HS-5 (cell line): ENCODE measurements at places on chromosomes 16 and 17.
A peak's percentile ranks its signal among the peaks of the same experiment; 100 is the strongest.

- no peak for DNase-seq
Measured at GRCh38 chr17:4551141-4551540, 4.0 kb downstream of the MYBBP1A start.

- DNase-seq, result no peak
Measured at GRCh38 chr16:4879049-4879448, 31.8 kb downstream of the UBN1 start.

DNA sequence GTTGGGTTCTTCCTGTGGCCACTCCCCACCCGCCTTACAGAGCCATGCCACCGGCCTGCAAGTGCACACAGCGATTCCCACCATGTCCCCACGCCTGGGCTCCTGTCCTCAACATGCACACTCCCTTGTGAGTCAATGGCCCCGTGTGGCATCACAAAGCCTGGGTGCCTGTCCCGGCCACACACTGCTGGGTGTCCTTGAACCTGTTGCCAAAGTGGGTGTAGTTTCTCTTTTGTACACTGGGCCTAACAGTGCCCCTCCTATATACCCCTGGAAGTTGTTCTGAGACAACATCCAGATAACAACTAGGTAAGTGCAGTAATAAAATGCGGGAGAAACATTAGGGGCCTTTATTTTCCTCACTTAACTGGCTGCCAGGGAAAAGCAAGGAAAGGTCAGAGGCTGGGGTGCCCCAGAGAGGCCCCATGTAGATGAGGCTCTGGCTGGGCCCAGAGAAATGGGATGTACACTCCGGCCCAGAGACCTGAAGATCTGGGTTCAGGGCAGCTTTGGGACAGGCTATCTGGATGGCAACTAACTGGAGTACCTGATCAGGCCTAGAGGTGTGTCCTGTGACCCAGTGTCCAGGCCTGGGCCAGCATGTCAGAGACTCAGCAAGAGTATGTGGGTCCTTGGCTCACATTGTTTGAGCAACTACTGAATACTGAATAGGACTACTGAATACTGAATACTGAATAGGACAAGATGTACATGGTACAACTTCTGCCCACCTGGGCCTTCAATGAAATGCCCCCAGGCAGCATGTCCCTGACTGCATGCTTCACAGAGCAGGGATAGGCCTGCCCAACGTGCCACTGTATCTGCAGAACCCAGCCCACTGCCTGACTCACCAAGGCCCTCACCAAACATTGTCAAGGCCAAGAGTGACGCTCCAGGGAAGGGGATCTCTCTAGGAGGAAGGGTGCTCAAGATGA, 8.3 kb downstream of the ABCC3 start:
- no peak for DNase-seq

DNA sequence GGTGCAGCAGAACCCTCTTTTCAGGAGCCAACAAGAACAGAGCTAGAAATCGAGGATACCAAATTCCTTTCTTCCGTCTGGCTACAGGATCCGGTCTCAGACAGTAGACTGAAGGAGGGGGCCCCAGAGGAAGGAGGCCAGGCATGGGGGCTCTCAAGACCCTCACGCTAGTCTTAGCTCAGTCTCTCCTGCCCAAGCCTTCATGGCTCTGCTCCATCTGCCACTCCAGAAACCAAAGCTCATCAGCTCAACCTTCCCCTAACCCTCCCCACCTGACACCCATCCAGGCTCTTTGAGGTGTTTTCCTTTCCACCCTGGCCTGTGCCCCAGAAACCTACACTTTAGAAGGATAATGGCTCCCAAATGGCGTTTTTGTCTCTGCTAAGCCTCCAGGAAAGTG, 6.2 kb upstream of the TMEM92 start:
- DNase-seq, result no peak

DNA sequence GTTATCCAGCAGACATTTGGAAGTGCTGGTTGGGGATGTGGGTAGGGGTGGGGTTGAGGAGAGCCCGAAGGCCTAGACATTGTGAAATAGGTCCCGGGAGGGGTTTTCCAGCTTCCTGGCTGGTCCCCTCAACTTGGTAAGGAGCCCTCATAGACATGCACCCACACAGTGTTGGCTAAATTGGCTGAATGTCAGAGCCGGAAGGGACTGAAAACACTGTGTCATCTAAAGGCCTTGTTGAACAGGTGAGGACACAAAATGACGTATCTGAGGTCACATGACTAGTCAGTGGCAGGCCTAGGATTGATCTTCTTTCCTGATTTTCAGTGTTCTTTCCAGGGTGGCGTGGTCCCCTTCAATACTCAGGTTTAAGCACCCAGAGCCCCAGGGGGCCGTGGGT, 27.6 kb downstream of the ITGB3 start:
- no peak for DNase-seq

- DNase-seq, result no peak
Measured at GRCh38 chr16:13902677-13903076, 17.3 kb upstream of the ERCC4 start.

GRCh38 chr16:11194913-11195312, 61.1 kb downstream of the SOCS1 start:
- no peak for DNase-seq

DNA sequence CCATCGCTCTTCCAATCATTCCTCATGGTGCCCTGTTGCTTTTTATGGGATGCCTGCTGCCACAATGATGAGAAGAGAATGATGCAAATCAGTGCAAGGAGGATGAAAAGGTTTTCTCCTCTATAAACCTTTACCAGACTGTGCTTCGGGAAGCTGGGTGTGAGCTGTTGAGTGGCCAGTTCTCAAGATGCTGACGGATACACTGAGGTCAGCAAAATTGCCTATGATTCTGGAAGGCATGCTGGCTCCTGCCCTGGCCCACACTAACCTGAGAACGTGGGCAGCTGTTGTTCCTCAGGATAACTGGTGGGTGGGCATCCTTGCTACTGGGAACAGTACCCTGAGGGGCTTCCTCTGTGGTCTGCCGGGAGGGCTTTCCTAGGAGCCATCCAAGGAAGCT, 795 bp upstream of the PIRT start:
- no peak for DNase-seq

GRCh38 chr16:75702242-75702641, 981 bp upstream of the DUXB start:
- DNase-seq, result no peak

DNA sequence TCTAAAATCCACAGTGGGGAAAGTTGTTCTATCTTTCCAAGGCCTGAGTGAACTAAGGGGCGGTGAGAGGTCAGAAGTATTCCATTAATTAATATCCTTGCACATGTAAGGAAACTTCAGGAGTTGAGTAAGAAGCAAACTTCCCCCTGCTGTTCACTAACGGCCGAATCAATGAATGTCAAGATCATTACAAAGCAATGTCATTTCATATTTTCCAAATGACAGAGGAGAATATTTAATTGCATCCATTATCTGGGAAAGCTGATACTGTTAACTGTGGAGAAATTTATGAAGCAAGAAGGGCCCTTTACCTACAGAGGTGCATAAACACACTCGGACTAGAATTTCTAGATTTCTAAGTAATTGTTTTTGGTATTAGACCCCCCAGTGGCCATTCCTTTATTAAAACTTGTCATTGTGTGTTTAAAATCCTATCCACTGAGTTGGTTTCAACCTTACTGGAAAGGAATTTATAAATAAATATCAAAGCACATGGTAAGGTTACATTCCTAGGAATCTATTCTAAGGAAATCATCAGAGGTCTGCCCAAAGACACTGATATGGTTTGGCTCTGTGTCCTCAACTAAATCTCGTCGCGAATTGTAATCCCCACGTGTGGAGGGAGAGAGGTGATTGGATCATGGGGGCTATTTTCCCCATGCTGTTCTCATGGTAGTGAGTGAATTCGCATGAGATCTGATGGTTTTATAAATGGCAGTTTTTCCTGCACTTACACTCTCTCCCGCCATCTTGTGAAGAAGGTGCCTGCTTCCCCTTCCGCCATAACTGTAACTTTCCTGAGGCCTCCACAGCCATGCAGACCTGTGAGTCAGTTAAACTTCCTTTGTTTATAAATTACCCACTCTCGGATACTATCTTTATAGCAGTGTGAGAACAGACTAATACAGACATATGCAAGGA, 20.4 kb upstream of the SMURF2 start:
- peak; percentile 90 for DNase-seq

- peak; percentile 92 for DNase-seq
Measured at GRCh38 chr16:19810817-19811731, 73.6 kb downstream of the GPRC5B start.

DNA sequence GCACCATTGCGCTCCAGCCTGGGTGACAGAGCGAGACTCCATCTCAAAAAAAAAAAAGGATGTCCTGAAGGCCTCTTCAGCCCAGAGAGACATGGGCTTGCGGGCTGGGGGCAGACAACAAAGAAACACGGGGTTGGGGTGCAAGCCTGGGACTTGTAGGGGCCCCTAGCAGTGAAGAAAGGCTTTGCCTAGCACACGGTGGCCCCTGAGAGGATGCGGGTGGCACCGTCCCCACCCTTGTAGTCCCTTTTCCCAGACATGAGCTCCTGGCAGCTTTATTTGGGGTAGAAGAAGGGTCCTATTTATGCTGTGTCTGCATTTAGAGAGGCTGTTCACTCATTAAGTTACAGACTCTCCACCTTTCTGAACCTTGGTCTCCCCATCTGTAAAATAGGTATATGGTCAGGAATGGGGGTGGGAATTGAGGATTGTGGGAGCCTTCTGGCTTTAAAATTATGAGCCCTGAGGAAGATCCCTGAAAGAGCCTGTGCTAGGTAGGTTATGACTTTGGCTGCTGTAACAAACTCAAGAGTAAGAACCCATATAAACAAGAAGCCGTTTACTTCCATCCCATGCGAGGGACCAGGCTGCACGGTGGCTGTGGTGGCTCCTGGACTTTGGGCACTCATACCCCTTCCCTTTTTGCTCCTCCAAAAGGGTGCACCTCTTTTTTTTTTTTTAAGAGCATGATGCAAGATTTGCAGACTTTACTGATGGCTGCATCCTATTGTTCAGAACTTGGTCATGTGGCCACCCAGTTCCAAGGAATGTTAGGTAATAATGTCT, 20.6 kb upstream of the ADGRG1 start:
- DNase-seq, result no peak

DNA sequence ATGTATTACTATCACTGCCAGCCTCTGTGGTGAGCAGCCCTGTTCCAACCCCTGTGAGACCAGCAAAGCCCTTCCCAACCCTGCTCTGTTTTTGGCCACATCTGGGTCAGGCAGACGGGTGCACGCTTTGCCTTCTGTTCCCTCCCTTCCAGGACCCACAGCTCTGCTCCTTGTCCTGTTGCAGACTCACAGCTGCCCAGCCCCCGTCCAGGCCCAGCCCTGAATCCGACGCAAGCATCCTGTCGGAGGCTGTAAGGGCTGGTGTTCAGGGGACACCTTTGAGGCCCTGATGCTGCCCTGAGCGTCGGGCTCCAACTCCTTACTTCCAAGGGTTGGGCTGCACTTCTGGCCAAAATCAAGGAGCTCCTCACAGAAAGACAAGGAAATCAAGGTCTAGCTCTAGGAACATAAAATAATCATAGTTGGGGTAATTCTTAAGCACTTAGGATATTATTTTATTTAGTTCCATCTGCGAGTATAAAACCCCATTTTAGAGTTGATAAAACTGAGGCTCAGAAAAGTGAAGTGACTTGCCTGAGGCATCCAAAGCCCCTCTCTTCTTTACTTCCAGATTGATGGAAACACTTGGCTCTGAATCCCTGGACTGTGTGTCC, 14.3 kb upstream of the SRCIN1 start:
- DNase-seq, result no peak

GRCh38 chr16:46970089-46970488, 3.4 kb downstream of the DNAJA2 start:
- DNase-seq, result no peak

DNA sequence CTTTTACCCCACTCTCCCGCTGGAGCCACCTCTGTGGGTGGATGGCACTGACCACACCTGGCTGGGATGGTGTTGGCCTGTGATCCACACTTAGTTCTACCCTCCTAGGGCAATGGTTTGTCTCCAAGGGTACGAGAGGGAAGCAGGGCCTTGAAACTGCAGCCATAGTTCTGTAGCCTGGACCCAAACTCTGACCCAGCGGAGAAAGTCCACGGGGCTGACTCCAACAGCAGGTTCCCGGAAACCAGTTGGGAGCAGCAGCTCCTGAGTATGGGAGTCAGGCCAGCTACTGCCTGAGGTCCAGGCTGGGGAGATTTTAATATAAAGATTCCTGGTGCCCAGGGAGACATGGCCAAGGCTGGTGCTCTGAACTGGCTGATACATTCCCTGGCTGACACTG, 23.6 kb upstream of the MTSS2 start:
- DNase-seq, result no peak

DNA sequence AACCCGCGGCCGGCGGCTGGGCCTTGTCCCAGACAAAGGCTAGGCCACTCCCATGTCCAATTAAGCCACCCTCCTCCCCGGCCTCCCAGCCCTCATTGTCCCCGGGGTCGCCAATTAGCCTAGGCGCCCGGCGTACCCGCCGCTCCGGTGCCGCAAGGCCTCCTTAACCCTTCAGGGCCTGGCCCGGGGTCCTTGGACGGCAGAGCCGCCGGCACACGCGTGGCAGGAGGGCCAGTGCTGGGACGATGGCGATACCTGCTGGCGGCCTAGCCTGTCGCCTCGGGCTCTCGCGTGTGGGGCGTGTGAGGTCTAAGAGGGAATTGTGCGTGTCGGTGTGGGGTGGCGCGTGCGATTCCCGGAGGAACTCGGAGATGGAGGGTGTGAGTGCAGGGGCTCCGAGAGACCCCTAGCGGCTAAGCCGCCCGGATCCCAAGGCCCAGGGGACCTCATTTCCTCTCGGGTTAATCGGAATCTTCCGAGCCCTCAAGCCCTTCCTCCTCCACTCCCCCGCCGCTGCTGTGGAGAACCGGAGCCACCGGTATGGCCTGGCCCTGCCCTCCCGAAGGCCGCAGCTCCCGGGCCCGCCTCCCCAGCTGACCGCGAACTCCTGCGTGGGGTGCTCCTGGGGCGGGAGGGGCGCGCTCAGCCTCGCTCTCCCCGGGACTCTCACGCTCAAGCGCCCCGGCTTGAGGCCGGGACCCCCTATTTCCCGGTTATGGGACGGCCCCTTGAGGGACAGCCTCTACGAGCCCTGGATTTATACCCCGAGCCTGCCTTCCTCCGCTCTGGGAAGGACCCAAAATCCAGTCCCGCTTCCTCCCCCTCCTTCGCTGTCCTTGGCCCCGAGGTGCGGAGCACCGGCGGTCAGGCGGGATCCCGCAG, 11.9 kb downstream of the TBX2 start:
- DNase-seq, result no peak

DNA sequence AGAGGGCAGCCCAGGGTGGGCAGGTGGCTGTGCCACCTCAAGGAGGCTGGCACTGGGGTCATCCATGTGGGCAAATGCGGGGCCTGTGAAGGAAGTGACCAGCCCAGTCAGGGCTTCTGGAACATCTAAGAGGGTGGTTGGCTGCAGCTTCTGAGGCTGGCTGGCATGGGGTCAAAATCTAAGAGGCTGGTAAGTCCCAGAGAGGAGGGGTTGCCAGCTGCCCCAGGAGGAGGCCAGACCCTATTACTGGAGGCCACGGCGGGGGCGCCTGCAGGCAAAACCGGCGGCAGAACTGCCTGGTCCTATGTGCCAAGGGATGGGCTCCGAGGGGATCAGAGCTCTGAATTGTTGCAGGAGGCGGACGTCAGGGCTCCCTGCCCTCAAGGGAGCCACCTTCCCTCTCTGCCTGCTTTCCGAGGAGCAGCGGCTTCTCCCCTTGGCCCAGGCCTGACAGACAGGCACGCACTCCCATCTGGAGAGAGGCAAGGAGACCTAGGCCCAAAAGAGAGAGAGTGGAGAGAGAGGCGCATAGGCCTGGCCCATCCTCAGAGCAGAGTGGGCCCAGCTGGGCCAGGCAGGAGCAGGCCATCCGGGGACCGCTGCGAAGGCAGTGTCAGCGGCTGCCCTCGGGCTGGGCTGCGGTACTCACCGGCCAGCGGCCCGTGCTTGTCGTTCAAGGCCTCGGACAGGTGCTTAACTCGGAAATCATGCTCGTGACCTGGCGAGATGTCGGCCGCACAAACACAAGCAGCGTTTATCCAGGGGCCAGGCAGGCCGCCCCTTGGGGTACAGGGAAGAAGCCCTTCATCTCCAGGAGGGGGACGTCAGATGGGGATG, 10.9 kb downstream of the ZACN start:
- no peak for DNase-seq
